Activated CD4-positive, alpha-beta T cell treated with anti-CD3 and anti-CD28 coated beads, Interleukin-2, amount 50 U/mL, for 4 hours (primary cell): ENCODE measurements at places on chromosomes 16 and 17.
A peak's percentile ranks its signal among the peaks of the same experiment; 100 is the strongest.

DNA sequence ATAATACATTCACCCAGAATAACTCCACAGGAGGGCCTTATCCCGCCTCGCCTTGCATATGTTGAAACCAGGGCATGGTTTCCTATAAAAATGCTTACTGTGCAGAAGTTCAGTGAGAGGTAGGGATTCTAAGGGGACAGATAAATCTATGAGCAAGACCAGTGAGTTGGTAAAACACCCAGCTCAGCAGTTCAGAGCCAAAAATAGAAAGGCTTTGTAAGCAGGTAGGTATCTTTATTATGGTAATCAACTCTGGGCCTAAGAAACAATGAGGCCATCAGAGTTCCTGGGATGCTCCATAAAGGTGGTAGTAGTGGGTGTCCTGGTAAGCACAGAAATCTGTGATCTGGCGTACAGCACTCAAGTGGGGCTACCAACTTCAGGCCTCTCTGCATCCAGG, 549.4 kb upstream of the CDH5 start:
- DNase-seq = no peak

DNA sequence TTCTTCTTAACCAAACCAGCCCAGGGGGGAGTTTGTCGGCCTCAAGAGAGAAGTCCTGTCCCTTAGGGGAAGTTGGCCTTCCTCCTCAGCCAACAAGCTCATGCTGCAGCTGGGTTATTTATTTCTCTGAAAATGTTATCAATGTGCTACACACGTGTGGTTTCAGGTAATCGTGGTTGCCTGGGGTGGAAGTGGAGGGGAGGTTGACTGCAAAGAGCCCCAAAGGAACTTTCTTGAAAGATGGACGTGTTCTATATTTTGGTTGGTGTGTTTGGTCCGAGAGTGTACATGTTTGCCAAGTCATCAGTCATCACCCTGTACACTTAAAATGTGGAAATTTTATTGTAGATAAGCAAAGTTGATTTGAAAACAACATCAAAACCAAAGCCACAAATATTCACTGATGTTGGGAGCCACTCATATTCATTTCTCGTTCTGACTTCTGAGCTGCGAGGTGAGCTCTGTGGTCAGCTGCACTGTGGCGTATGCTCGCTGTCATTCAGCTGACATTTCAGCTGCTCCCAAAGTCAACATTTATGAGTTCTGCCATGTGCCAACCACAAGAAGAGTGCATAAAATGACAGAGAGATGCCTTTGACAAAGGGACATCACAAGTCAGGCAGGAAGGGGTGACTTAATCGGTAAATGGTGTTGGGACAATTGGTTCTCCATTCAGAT, 26.5 kb upstream of the ADGRG1 start:
- no peak for DNase-seq

DNA sequence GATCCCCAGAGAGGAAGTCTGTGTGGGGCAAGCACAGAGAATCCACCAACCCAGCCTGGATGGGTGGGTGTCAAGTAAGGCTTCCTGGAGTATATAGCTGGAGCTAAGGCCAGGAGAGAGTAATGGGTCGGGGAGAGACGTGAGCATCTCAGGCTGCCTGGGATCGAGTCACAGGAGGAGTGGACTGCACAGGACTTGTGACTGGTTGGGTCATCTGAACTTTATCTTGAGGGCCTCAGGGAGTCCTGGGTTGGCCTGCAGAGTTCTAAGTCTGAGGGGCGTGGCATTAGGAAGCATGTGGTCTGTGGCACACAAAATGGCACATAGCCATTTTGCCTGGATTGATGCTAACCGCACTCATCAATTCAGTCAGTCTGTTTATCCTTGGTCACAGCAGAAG, 1.5 kb downstream of the PLA2G15 start:
- DNase-seq = no peak

DNA sequence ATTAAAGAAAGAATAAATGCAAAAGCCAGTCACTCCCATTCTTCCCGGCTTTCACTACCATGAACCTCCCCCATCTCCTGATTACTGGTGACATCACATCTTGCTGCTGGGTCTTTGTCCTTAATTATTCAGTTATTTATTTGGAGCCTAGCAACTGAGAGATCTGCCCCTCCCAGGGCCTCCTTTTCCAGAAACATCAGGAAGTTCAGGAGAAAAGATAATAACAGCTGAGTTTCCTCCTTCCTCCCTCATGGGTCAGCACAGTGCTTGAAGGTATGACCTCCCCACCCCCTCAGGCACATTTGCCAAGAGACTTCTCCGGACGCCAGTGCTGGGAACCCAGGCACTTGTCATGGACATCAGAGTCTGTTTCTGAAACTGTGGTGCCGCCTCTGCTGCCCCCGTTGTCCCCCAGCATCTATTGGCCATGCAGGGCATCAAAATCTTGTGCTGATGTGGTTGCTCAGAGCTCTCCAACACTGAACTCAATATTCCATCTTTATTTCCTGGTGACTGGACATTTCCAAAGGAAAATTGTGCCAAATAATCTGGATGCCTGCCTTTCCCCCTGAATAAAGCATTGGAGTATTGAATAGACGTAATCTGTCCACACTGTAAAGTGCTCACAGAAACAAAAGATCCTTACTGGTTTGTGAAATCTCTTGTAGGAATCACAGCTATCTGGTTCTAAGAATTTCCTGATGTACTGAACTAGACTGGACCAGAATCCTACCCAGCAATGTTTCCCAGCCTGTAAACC, 71.8 kb downstream of the ZNF18 start:
- DNase-seq = no peak

GRCh38 chr16:31439519-31439918, 3.1 kb downstream of the ZNF843 start:
- no peak for DNase-seq

DNA sequence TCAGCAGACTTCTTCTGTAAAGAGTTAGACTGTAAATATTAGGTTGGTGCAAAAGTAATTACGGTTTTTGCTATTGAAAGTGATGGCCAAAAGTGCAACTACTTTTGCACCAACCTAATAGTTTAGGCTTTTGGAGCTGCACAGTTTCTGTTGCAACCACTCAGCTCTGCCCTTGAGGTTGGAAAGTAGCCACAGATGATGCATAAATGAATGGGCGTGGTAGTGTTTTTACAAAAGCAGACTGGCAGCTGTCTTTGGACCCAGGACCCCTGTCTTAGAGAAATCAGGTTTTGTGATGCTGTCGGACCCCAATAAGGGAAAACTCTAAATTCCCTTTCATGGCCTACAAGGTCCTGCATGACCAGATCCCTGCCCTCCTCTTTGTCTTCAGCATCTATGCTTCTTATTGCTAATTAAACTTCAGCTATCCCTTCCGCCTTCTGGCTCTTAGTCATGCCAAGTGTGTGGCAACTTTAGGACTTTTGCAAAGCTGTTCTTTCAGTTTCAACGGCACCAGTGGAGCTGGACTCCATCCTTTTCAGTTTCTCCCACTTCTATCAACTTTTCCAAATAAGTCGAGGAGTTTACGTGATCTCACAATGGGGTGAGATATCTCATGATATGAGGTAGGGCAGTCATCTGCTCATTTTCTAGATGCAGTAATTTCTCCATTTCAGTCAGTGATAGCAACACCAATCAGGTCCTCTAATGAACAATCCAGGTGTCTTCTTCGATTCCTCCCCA, 232.3 kb downstream of the XYLT1 start:
- DNase-seq = no peak

DNA sequence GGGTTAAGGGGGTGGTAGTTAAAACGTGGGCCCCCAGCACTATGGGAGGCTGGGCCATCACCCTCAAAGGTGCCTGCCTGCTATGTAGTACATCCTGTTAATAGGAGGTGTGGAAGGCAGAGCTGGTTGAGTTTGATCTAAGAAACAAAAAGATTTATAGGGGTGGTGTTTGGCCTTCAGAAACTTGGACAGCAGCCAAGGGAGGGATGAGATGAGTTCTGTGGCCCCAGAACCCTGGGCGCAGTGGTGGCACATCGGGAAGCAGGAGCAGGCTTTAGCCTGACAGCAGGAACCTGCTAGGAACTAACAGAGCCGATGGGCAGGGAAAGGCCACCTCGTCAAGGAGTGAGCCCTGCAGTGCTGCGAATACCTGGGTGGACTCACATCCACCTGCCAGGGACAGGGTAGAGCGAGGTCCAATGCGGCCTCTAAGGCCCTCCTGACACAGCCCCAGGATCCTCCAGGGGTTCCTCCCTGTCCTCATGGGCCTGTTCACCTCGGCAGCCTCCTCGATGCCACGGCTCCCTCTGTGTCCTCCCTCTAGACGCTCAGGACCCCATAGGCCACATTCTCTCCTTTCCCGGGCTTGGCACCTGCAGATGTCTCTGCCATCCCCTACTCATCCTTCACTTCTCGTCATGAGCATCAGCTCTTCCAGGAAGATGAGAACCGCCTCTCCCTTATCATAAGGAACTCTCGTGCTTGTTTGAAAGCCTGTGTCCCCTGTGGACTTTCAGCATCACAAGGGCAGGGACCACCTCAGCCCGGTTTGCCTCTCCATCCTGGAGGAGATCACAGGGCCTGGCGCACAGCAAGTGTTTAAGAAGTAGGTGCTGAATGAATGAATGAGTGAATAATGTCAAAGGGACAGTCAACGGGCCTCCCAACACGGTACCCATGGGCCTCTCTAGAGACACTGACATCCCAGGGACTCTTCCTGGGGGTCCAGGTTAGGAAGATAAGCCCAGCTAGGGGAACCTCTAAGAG, 103.5 kb upstream of the TNRC6C start:
- no peak for DNase-seq

- no peak for DNase-seq
Observed at GRCh38 chr16:58923094-58923493, 189.0 kb upstream of the GOT2 start.

DNA sequence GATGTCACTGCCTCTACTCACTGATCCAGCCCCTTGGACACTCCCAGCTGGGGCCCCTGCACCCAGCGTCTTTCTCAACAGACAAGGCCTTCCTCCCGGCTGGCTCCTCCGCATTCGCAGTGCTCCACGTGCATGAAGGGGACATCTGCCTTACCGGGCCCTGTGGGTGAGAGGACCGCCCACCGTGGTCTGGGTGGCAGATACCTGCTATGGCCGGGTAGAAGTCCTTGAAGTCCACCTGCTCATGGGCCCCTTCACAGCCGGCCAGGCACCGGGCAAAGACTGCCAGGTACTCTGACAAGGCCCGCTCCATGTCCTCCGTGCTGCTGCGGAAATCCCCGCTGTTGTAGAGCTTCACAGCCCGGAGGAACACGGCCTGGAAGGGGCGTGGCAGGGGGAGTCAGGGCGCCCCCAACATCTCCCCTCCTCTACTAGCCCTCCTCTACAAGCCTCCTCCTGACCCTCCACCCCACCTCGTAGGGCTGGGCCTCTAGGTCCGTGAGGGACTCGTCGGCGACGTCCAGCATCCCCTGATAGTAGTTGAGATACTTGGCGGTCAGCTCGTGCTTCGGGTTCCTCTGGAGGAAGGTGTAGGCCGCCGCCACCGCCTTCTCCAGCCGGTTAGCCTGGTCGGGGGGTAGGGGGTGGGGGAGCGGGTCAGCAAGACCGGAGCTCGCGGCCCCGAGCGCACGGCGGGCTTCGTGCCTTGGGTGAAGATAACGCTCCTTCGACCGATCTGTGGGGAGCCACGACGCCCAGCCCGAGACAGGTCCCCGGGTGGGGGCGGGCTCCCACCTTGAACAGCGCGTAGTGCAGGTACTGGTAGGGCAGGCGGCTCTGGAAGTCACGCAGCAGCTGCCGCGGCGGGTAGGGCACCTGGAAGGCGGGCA, 845 bp downstream of the P3H4 start:
- peak; percentile 23 for DNase-seq
